ENCODE measurements at places on chromosomes 1 and 21. TPM values are rescaled to one million over a fixed set of nuclear protein-coding genes. Genes with fewer than 3 reads are reported as not detected.

Gene OXCT2
- 4.0 TPM for total RNA-seq

Gene BCAR3
- total RNA-seq: 10.5 TPM

Gene RNF207
- total RNA-seq: 2.9 TPM

Gene LCE1D
- total RNA-seq: not detected

Gene AADACL4
- total RNA-seq: not detected

Gene HIVEP3
- total RNA-seq: 0.39 TPM

Gene OR2L5
- total RNA-seq: not detected

Gene IL19
- total RNA-seq: not detected

Gene NOS1AP
- total RNA-seq: 5.8 TPM

Gene WLS
- 1.2 TPM for total RNA-seq

Gene COL8A2
- 5.0 TPM for total RNA-seq

Gene PLA2G2A
- total RNA-seq: 0.97 TPM

Gene CFAP141
- total RNA-seq: not detected

Gene KRTAP12-2
- total RNA-seq: not detected

Data from GM23338 (cell line).